ENCODE measurements at places on chromosomes 12 and 14. TPM values are rescaled to one million over a fixed set of nuclear protein-coding genes. Genes with fewer than 3 reads are reported as not detected.
A peak's percentile ranks its signal among the peaks of the same experiment; 100 is the strongest.

LRRC43 gene
- not detected for total RNA-seq

- no peak overlapping the region for H3K4me3 ChIP-seq
- H3K4me1 ChIP-seq: peaks cover 21% of the 10 kb centered on the region
- DNase-seq: no peak
- no peaks in the 10 kb centered on the region for H3K27me3 ChIP-seq
Observed at GRCh38 chr12:53071591-53072551, 7.3 kb downstream of the SPRYD3 start.

BDKRB1 gene
- total RNA-seq: not detected

GON7 gene
- 9.9 TPM for total RNA-seq

DNA sequence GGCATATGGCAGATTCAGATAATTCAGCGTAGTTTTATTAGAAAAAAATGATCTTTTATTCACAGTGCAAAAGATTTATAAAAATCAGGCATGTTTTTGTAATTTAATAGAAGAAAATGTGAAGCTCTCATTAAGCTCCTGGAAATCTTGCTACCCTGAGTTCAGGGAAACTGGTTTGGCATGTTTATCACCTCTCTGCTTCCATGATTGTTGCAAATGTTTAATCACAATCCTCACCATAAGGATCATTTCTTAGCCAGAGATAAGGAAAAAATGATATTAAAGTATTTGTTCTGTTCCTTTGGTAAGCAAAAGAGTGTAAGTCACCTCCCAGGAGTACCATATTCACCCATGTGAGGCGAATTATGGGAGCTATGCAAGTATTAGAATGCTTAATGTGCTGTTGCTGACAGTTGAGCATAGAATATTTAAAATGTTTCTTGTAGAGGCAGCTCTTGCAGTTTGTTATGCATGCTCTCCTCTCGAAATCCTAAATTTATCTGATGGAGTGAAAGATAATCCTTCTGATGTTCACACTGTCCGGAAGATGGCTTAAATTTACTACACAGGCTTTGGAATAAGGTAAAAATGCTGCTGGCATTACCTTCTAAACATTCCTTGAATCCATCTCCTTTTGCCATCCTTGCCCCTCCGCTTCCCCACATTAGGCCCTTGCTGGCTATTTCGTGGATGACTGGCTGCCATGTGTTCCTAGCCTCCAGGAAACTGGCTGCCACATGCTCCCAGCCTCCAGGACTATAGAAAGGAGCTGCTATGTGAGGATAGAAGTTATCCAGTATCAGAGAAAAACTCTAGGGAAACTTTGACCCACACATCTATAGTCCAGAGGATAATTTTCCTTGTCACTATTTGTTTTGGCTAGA lies 115.8 kb upstream of the CCDC198 start:
- no peak overlapping the region for H3K27ac ChIP-seq
- no peaks in the 10 kb centered on the region for H3K36me3 ChIP-seq
- DNase-seq: no peak
- H3K4me3 ChIP-seq: no peak overlapping the region
- no peaks in the 10 kb centered on the region for H3K27me3 ChIP-seq

KLRC1 gene
- total RNA-seq: not detected

LRRIQ1 gene
- not detected for total RNA-seq

DNA sequence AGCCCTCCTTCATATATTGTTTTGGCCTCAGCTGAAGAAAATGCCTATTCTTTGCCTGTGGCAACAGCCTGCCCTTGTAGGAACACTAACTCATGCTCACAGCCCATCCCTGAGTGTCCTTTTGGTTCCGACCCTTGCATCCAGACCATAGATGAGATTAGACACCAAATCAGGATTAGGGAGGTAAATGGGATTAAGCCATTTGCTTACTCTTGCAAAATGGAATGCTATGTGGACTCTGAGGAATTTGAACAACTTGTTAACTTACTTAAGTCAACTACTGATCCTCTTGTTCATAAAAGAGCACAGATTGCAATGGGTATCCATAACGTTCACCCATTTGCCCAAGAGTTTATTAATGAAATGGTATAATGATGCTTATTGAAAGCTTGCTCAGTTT lies 27.3 kb downstream of the TSHR start:
- no peaks in the 10 kb centered on the region for H3K27me3 ChIP-seq
- H3K27ac ChIP-seq: no peak overlapping the region
- no peaks in the 10 kb centered on the region for H3K4me1 ChIP-seq
- H3K4me3 ChIP-seq: no peak overlapping the region
- DNase-seq: no peak
- no peaks in the 10 kb centered on the region for H3K36me3 ChIP-seq

GRCh38 chr12:69509904-69510827 lies 40.0 kb downstream of the FRS2 start:
- no peaks in the 10 kb centered on the region for H3K27me3 ChIP-seq
- no peaks in the 10 kb centered on the region for H3K36me3 ChIP-seq
- H3K4me1 ChIP-seq: no peaks in the 10 kb centered on the region

CCDC196 gene
- total RNA-seq: not detected

LUM gene
- not detected for total RNA-seq

GRCh38 chr12:291153-291723 lies 28.6 kb upstream of the SLC6A13 start:
- no peaks in the 10 kb centered on the region for H3K27me3 ChIP-seq
- H3K27ac ChIP-seq: no peak overlapping the region
- peaks cover 11% of the 10 kb centered on the region for H3K36me3 ChIP-seq
- no peaks in the 10 kb centered on the region for H3K4me1 ChIP-seq
- DNase-seq: no peak
- H3K4me3 ChIP-seq: no peak overlapping the region

GRCh38 chr14:69263771-69264170 lies 3.8 kb downstream of the GALNT16 start:
- H3K4me3 ChIP-seq: no peak overlapping the region
- H3K4me1 ChIP-seq: peaks cover 12% of the 10 kb centered on the region
- H3K36me3 ChIP-seq: no peaks in the 10 kb centered on the region
- no peaks in the 10 kb centered on the region for H3K27me3 ChIP-seq

DNA sequence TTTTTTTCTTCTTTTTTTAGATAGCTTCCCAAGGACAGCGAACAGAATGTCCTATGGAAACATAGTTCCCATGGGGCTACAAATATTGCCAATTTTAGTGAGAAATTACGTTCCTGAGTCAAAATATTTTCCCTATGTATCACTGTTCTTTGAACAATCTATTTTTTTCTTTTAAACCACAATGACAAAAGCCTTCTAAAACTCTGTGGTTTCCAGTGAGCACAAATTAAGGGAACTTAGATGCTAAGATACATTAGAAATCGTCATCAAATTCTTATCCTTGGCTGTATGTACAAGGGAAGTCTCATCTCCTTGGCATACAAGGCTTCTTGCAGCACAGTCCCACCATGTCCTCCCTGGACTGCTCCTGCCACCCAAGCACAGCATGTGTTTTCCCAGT lies 17.9 kb downstream of the CPM start:
- H3K27me3 ChIP-seq: no peaks in the 10 kb centered on the region
- H3K27ac ChIP-seq: no peak overlapping the region
- no peak overlapping the region for H3K4me3 ChIP-seq
- no peaks in the 10 kb centered on the region for H3K4me1 ChIP-seq
- no peak for DNase-seq

GPR137C gene
- 0.67 TPM for total RNA-seq

- no peak overlapping the region for H3K27ac ChIP-seq
- H3K4me3 ChIP-seq: no peak overlapping the region
- no peak for DNase-seq
- no peaks in the 10 kb centered on the region for H3K4me1 ChIP-seq
- no peaks in the 10 kb centered on the region for H3K27me3 ChIP-seq
Observed at GRCh38 chr14:70052990-70053389, 135.8 kb downstream of the SLC8A3 start.

OR4E2 gene
- not detected for total RNA-seq

- no peak for DNase-seq
- H3K4me1 ChIP-seq: no peaks in the 10 kb centered on the region
- H3K27ac ChIP-seq: no peak overlapping the region
- no peak overlapping the region for H3K4me3 ChIP-seq
- no peaks in the 10 kb centered on the region for H3K36me3 ChIP-seq
- no peaks in the 10 kb centered on the region for H3K27me3 ChIP-seq
Observed at GRCh38 chr14:44720707-44721106, 213.6 kb upstream of the FSCB start.

CCND2 gene
- total RNA-seq: 23.0 TPM

DNA sequence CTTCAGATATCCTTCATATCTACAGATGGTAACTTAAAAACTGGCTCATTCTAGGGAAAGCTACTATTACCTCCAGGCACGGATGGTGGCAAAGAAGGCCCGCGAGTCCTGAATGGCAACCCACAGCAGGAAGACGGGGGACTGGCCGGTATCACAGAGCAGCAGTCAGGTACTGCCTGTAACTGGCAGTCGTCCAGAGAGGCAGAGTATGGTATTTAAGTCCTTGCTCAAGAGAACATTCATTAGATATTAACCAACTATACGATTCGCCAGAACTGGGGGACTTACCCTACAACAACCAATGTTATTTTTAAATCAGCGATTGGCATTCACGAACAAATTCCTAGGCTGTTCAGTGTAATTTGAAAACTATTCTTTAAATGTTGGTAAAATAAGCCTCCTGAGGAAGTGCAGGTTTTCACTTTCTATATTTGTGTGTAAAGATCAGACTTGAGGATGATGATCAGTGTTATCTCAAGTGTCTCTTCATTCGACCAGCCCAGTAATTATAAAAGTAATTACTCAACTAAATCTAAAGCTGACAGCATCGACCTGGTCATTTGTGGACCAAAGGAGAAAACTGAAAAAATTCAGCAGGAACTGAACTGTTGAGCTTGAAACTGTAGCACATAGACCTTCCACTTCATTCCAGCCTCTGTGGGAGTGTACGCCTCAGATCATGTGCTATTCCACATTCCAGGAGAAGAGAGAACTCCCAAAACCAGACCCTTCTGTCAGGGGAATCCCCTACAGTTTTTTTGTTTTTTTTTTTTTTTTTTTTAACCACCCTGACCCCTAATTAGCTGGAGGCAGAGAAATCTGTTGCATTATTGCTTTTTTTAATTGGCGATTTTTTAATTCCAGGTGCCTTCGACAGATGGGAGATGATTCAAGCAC lies 75.6 kb downstream of the ESR2 start:
- H3K27ac ChIP-seq: peak overlapping the region; percentile 19
- H3K4me1 ChIP-seq: peaks cover 57% of the 10 kb centered on the region
- H3K36me3 ChIP-seq: peaks cover 3% of the 10 kb centered on the region
- no peaks in the 10 kb centered on the region for H3K27me3 ChIP-seq

KNTC1 gene
- total RNA-seq: 52.4 TPM

- H3K27me3 ChIP-seq: peaks cover 2% of the 10 kb centered on the region
- no peak for DNase-seq
- no peak overlapping the region for H3K4me3 ChIP-seq
- H3K27ac ChIP-seq: no peak overlapping the region
Observed at GRCh38 chr12:66085998-66086397, 44.6 kb downstream of the LLPH start.

DNA sequence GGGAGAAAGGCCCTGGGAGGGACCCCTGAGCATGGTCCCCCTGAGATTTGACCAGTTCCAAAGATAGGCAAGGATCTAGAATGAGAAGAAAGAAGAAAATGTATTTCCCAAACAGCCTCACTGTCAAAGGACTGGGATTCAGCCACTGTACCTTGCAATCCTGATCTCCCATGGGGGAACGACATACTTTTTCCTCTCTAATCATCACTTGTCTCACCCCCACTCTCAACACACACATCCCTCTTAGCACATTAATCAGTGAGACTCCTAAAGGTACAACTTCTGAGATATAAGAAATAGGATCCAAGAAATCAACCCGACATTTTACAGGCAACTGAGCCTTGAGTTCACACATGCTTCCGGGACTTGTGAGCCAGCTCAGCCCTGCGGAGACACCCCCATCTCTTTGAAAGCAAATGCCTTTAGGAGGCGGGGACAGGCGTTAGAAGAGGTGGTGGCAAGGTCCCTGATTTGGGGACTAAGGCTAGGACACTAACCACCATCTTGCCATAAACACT lies 1.4 kb downstream of the MAP3K9 start:
- no peak overlapping the region for H3K4me3 ChIP-seq
- peak overlapping the region; percentile 67 for H3K27ac ChIP-seq
- H3K4me1 ChIP-seq: peaks cover 24% of the 10 kb centered on the region
- no peaks in the 10 kb centered on the region for H3K36me3 ChIP-seq

SYT1 gene
- 1.2 TPM for total RNA-seq

DNA sequence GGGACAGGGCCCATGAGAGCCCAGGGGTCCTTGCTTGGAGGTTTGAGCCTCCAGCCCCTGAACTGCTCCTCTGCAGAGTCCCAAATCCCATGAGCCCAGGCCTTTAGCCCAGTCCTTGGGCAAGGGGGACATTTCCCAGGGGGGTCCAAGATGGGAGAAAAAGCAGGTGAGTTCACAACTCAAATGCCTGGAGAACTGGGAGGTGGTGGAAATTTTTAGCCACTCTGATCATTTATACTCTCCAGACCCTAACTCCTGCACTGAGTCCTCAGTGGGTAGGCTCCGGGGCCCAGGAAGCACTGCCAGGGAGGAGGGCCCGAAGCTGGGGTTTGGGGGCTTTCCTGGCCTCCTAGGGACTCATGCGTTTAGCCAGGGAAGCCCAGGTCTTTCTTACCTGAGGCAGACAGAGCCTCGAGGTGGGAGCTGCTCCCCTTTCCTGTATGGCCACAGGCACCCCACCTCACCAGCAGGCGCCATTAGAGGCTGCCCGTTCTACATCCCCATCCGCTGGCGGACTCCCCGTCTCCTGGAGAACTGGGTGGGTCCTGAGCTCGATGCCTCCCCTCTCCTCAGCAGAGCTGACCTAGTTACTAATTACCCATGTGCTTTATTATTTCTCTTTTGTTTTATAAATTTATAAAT lies 998 bp downstream of the HNF1A start:
- no peaks in the 10 kb centered on the region for H3K36me3 ChIP-seq
- no peaks in the 10 kb centered on the region for H3K27me3 ChIP-seq
- DNase-seq: no peak
- H3K4me1 ChIP-seq: no peaks in the 10 kb centered on the region
